ENCODE measurements at places on chromosomes 7 and 10.

GRCh38 chr7:7695111-7695817 lies 23.1 kb downstream of the RPA3 start:
- no peak for DNase-seq

- no peak for DNase-seq
Measured at GRCh38 chr7:139118234-139118804, 8.8 kb upstream of the ZC3HAV1 start.

DNA sequence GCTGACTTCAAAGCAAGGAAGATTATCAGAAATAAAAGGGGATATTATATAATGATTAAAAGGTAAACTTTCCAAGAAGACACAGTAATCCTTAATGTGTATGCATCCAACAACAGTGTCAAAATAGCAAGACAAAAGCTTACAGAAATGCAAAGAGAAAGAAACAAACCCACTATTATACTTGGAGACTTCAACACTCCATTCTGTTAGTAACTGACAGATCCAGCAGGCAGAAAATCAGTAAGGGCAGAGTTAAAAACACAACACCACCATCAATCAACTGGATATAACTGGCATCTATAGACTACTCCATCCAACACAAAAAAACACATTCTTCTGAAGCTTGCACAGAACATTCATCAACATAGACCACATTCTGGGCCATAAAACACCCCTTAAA lies 103.8 kb downstream of the OR13A1 start:
- no peak for DNase-seq

DNA sequence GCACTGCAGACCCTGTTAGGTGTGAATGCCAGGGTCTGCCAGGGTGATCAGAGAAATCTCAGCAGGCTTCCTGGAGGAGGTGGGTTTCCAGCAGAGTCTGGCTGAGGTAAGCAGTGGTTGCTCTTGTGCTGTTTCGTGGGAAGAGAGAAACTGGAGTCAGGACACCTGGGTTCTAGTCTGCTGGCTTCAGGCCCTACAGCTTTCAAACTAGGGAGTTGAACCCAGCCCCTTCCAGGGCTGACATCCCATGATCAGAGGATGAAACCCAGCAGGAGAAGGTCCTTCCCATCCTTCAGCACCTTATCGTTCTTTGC lies 116.8 kb downstream of the CDH23 start:
- DNase-seq, result no peak

DNA sequence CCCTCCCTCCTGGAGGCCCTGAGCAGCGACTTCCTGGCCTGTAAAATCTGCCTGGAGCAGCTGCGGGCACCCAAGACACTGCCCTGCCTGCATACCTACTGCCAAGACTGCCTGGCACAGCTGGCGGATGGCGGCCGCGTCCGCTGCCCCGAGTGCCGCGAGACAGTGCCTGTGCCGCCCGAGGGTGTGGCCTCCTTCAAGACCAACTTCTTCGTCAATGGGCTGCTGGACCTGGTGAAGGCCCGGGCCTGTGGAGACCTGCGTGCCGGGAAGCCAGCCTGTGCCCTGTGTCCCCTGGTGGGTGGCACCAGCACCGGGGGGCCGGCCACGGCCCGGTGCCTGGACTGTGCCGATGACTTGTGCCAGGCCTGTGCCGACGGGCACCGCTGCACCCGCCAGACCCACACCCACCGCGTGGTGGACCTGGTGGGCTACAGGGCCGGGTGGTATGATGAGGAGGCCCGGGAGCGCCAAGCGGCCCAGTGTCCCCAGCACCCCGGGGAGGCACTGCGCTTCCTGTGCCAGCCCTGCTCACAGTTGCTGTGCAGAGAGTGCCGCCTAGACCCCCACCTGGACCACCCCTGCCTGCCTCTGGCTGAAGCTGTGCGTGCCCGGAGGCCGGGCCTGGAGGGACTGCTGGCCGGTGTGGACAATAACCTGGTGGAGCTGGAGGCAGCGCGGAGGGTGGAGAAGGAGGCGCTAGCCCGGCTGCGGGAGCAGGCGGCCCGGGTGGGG lies 2.2 kb downstream of the TRIM56 start:
- DNase-seq, result no peak

DNA sequence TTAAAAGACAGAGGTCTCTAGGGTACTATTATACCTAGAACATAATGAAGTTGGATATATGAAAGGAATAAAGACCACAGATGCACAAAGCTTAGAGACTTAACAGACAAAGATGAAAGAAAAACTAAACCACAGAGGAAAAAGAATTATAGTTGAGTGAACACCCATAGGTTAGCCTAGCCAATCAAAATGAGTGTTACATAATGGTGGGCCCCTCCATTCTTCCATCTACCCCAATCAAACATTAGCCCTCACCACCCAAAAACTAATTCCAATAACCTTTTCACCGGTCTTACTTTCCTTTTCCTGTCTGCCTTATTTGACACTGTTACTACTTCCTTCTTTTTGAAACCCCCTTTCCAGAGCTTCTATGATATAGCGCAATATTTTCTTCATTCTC lies 130.1 kb downstream of the ELMO1 start:
- DNase-seq, result no peak

DNA sequence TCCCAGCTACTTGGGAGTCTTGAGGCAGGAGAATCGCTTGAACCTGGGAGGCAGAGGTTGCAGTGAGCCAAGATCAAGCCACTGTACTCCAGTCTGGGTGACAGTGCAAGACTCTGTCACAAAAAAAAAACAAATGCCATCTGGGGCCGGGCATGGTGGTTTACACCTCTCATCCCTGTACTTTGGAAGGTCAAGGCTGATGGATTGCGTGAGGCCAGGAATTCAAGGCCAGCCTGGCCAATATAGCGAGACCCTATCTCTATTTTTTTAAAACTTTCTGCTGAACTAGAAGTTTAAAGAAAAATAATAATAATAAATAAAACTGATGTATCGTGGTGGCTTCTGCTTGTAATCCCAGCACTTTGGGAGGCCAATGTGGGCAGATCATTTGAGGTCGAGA lies 15.7 kb upstream of the RNF216 start:
- DNase-seq, result no peak

DNA sequence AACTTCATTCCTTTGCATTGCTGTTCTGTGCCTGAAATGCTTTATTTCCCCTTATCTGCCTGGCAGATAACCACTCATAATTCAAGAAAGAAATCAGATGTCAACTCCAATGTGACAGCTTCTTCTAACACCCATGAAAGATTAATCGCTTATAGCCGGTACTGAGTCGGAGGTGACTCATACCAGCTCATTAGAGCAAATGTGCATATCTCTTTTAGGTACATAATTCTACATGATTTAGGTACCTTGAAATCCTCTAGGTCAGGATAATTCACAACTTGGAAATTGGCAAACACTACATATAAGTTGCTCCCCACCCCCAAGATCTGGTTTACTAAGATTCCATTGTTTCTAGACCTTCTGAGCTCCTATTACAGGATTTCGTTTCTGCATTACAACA lies 554.4 kb upstream of the SORCS1 start:
- no peak for DNase-seq

GRCh38 chr7:51817694-51818225 lies 501.2 kb upstream of the COBL start:
- DNase-seq, result no peak

- no peak for DNase-seq
Measured at GRCh38 chr10:48255722-48256121, 18.8 kb downstream of the FRMPD2 start.

GRCh38 chr7:77388055-77388641 lies 28.0 kb downstream of the GSAP start:
- DNase-seq, result no peak

DNA sequence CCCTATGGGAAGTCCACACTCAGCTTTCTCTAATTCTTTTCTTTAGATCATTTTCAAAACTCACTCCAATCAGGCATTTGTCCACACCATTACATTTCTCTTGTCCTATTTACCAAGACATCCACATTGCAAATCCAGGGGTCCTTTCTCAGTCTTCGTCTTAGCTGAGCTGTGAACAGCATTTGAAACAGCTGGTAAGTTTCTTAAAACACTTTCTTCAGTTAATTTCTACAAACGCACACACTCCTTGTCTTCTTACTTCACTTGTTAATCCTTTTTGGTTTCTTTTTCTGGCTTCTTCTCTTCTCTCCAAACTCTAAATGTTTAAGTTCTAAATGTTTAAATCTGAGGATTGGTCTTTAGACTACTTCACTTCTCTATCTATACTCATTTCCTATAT lies 769.3 kb downstream of the PHTF2 start:
- no peak for DNase-seq

DNA sequence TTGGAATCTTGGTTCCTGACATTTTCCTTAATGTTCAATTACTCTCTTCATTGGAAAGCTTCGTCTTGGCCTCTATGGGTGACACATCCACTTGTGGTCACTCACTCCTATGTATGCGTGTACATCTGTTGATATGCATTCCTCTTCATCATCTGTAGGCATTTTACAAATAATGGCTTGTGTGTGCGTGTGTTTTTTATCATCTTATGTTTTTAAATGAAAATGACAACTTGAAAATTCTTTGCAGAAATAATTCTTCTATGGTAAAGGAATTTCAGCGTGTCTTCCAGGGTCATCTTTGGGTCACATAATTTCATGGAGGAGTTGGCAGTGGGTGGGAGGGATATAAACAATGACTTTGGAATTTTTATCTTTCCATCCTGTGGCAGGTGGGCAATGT lies 925.1 kb downstream of the LRMDA start:
- DNase-seq, result no peak

- no peak for DNase-seq
Measured at GRCh38 chr10:98886686-98887085, 349.0 kb downstream of the HPSE2 start.

GRCh38 chr7:91344911-91345310 lies 80.7 kb downstream of the FZD1 start:
- DNase-seq, result no peak

DNA sequence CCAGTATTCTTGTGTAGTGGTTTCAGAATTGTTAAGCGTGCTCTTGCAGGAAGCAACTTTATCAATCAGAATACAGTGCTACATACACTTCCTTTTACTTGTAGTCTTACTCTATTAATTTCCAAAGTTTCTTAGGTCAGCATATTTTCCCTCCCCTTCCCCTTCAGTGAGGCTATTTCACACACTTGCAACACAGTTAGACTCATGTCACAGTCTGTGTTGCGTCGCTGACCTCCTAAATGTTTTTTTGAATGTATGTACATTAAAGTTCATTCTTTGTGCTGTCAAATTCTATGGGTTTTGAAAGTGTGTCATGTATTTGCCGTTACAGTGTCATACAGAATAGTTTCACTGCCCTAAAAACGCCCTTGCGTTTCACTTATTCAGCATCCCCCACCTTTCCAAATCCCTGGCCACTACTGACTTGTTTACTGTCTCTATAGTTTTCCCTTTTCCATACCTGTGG lies 5.4 kb upstream of the HKDC1 start:
- no peak for DNase-seq

DNA sequence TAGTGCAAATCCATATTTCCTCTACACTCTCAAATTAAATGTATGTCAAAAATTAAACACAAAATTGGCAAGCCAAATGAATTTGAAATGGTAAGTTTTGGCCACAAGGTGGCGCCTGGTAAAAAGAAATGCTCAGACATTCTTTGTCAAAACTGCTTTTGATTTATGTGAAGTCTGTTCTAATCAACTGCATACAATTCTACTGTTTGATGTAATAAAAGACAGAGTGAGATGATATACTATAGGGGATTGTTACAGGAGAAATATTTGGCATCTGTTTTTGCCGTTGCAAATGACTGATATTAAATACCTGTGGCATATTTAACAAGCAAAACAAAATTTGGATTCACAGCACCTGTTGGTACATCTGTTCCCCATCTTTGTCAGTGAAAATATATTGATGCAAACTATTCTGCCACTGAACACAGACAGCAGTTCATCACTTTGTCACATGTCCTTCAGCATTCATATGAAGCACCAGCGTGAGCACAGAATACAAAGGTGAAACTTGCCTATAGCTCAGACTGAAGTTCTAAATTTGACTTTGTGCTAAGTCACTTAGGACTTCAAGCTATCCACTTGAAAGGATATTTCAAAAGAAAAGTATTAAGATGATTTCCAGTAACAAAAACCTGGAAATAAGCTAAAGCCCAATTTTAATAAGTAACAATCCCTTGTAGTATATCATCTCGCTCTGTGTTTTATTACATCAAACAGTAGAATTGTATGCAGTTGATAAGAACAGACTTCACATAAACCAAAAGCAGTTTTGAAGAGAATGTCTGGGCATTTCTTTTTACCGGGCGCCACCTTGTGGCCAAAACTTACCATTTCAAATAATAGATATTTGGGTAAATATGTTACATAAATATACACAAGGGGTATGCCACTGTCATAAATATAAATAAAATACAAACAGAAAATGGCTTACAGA lies 10.2 kb upstream of the CH25H start:
- peak; percentile 64 for DNase-seq

DNA sequence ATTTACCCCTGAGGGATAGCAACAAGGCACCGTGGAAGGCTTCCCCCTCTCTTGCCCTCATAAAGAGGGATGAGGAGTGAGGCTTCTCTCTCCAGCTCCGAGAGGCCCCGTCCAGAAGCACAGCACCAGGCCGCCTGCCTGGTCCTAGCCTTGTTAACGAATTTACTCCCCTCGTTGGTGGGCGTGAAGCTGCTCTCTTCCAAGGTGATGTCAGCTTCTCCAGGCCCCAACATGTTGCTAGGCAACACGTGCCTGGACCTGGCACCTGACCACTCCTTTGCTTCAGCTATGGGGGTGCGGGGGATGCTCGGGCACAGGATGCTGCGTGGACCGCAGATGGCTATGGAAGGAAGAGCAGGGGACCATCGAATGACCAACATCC lies 135.2 kb upstream of the MGMT start:
- DNase-seq, result no peak

GRCh38 chr7:116799916-116800315 lies 62.5 kb upstream of the CAPZA2 start:
- no peak for DNase-seq

DNA sequence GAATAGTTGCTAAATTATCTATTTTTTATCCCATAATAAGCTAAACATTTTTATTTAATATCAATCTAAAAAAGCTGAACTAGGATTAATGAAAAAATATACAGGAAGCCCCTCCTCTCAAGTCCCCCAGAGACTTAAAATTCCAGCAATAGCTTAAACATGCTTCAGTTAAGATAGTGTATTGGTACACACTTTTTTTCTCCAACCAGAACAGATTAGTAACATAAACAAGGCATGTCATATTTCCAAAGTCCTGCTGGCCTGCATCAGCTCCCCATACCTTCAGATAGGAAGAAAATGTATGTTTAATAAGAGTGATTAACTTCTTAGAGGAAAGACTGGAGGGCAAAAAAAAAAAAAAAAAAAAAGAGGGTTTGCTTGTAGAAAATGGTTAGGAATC lies 7.1 kb downstream of the TBX20 start:
- no peak for DNase-seq

- DNase-seq, result no peak
Measured at GRCh38 chr7:27143023-27143949, at the start of gene HOXA5. Gene HOXA5, minus strand, starts transcription at chr7:27143681. Its CDS starts 74 bp downstream, at chr7:27143607.

DNA sequence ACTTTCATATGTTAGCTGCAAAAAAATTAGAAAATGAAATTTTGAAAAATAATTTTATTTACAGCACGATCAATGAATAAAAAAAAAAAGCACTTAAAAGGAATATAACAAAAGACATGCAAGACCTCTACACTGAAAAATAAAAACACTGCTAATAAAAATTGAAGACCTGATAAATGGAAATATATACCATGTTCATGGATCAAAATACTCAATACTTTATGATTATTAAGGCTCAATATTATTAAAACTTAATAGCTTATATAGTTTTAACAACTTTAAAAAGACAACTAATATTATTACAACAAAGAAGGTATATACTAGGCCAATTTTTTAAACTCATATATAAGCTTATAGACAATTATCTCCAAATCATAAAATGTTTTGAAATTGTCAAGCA lies 143.0 kb downstream of the GFRA1 start:
- DNase-seq, result no peak

- DNase-seq, result no peak
Measured at GRCh38 chr7:74002474-74003017, 25.4 kb upstream of the ELN start.

GRCh38 chr7:70920876-70921275 lies 211.1 kb upstream of the GALNT17 start:
- DNase-seq, result no peak

Data from hindlimb muscle (tissue), 1 donor.